NCI-H524 (cell line): ENCODE measurements at places on chromosomes 16 and 17.

GRCh38 chr16:50814541-50814940 lies 72.7 kb downstream of the CYLD start:
- no peak for DNase-seq

- DNase-seq, result peak; percentile 29
These were observed 210.7 kb downstream of the STX8 start for GRCh38 chr17:9364837-9365430.

GRCh38 chr17:39894681-39895376 lies 23.6 kb downstream of the GSDMB start:
- DNase-seq, result no peak

DNA sequence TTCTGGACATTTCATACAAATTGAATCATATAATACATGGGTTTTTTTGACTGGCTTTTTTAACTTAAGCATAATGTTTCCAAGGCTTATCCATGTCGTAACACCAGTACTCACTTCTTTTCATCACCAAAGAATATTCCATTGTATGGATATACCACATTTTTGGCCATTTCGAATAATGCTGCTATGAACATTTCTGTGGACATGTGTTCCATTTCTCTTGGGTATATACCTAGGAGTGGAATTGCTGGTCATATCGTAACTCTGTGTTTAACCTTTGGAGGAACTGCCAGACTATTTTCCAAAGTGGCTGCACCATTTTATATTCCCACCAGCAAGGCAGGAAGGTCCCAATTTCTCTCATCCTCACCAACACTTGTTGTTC lies 46.0 kb upstream of the WSB1 start:
- no peak for DNase-seq

DNA sequence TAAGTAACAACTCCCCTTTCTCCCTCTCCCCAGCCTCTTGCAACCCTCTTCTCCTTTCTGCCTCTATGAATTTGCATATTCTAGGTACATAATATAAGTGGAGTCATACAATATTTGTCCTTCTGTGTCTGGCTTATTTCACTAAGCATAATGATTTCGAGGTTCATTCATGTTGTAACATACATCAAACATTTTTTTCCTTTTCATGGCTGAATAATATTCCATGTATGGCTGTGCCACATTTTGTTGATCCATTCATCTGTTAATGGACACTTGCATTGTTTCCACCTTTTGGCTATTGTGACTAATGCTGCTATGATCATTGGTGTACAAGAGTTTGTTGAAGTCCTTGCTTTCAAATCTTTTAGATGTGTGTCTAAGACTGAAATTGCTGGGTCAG lies 17.6 kb upstream of the FA2H start:
- DNase-seq, result no peak

- DNase-seq, result peak; percentile 80
These were observed 26.9 kb upstream of the RPL38 start for GRCh38 chr17:74176546-74177001.

- no peak for DNase-seq
These were observed 35.7 kb upstream of the SSTR5 start for GRCh38 chr16:1036726-1037393.

DNA sequence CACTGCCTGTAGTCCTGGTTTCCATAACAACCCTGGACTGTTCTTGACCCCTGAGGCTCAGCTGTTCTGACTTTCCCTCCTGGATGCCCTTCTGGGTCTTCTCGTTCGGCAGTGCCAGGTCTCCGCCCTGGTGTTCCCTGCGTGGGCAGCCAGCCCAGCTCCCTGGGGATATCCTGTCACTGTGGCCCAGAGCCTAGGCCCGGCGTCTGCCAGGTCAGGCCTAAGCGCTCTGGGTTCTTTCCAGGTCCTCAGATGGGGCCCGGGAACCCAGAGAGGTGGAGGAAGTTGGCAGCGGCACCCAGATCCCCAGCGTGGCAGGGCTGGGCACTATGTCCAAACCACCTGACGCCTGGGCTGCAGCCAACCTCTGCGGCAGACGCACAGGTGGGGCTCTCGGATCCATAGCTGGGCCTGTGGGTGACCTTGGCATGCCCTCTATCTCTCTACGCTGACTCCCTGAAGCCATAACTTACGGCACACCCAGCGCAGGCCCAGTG lies 12.5 kb upstream of the ATP2A3 start:
- DNase-seq, result no peak

DNA sequence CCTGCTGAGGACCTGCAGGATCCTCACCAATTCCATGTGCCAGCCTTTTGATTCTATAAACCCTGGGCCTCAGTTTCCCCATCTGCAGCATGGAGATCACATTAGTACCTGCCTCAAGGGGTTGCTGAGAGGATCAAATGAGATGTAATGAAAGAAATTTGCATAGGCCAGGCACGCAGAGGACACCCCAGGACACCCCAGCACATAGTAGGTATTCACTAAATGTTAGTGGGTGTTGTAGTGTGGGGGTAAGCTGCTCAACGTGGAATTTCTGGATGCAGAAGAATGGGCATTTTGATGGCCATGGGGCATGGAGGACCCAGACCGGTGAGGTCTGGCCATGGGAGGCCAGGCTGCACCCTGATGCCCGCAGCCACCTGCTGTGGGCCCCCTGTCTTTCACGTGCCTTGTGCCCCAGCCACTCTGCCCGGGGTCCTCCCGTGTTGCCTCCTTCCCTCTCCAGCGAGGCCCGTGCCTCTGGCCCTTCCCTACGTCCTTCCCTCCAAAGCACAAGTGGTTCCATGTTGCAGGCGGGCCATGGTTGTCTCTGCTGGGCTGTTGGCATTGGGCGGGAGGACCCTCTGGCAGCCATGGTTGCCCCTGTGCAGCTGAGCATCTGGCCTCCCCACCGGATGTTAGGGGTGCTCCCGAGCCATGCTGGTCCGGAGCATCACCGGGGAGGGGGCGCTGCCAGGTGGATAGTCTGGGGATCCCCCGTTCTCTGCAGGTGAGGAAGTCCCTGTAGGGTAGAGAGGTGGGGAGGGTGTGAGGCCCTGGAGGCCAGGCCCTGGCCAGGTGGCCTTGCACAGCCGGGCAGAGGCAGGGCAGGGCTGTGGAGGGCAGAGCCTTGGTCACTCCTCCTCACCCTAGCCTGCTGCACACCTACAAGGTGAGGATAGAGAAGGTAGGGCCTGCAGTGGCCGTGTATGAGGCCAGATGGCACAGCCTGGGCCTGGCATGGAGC lies 8.6 kb downstream of the MAP2K3 start:
- DNase-seq, result no peak

GRCh38 chr16:81548876-81549546 lies 104.4 kb downstream of the CMIP start:
- DNase-seq, result no peak

- DNase-seq, result peak; percentile 82
These were observed 2.8 kb downstream of the EMP2 start for GRCh38 chr16:10577305-10578202.

DNA sequence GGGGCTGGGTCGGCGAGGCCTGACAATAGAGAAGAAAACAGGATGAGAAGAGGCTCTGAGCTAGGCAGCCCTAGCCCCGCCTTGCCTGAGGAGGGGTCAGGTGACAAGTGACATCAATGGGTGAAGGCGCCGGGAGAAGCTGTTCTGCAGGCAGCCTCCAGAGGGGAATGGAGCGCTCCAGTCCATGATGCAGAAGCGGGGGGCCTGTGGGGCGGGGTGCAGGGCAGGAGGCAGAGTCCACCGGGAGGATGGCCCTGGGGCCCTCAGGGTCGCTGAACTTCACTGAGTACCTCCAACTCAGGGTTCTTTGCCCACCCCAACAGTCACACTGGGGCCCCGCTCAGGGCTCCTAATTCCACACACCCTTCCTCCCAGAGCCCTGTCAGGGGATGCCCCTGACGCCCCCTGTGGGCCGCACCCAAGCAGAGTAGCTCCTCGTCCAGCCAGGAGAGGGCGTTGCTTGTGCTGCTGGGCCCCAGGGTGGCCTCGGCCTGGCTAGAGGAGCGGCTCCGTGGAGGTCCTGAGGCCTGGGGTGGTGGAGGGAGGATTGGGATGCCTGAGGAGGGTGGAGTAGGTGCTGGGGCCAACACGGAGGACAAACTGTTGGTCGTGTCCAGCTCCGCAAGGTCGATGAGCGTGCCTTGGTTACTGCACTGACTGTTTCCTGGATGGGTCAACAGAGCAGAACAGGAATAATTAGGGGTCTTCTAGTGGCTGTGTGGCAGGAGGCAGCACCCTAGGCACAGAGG lies 20.8 kb downstream of the GGA3 start:
- DNase-seq, result peak; percentile 43

GRCh38 chr16:81409016-81409556 lies 35.5 kb upstream of the CMIP start:
- DNase-seq, result no peak

GRCh38 chr17:46788796-46789195 lies 29.7 kb downstream of the WNT3 start:
- no peak for DNase-seq

GRCh38 chr17:78271419-78272170 lies 40.2 kb downstream of the TMEM235 start:
- no peak for DNase-seq

DNA sequence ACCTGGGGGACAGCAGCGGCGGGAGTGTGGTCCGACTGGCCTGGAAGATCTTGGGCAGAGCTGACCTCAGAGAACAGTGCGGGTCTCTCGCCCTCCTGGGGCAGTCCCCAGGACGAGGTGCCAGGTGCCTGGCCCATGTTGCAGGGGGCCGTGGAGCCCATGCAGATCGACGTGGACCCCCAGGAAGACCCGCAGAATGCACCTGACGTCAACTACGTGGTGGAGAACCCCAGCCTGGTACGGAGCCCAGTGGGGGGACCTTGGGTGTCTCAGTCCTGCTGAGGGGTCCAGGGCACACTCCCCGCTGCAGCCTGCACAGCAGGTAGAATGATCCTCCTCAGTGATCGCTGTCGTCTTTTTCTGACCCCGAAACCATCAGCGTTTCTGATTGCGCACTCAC lies 1.4 kb downstream of the GPS1 start:
- DNase-seq, result no peak
